ENCODE measurements at places on chromosomes 4 and X.

DNA sequence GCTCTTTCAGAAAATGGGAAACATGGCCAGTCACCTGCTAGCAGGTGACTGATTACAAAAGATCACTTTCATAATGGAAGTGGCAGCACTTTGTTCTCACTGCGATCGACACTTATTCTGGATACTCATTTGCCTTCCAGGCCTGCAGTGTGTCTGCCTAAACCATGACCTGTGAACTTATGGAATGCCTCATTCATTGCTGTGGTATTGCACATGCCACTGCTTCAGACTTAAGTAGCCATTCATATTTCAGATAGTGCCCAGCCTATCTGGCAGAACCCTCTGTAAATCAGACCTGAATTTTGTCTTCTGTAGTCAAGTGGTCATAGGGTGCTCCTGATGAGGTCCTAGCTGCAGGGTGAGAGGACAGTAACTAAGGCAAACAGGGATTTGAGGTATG, 23.3 kb upstream of the MGST2 start:
- no peak for DNase-seq

DNA sequence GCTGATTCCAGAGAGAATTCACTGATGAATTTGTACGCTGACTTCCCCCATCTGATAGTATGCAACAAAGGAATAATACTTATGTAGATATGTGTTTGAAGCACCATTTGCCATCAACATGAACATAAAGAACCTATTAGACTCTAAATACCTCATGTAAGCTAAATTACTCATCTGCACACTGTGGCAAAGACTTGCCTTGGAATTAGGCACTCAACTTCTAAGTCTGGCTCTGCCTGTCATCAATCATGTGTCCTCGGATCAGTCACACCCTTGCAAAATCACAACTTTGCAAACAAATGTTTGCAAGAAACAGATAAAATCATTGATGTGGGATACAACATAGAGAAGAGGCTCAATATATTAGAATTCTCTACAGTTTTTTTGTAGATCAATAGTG, 169.9 kb upstream of the LDB2 start:
- no peak for DNase-seq

DNA sequence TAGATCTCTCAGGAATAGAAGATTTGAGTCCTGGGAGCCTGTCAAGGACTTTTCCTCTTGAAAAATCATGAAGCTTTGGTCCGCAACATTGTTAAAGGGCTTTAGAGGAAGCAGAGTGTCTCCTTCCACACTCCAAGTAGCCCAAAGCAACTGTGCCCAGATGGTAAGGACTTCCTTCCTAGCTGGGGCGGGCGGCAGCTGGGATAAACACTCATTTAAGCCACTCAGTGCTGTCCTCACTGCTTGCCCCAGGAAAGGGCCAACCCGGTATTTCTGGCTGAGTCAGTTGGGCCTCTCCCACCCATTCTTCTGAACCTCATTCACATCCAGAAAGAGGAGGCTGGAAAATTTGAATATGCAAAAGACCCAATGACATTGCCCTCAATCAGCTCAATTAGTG, 144.3 kb downstream of the CHIC2 start:
- no peak for DNase-seq

GRCh38 chrX:131577413-131577812, 33.5 kb downstream of the OR13H1 start:
- DNase-seq = no peak

- DNase-seq = no peak
These were observed 172.0 kb upstream of the ZC4H2 start for GRCh38 chrX:65148232-65148631.

DNA sequence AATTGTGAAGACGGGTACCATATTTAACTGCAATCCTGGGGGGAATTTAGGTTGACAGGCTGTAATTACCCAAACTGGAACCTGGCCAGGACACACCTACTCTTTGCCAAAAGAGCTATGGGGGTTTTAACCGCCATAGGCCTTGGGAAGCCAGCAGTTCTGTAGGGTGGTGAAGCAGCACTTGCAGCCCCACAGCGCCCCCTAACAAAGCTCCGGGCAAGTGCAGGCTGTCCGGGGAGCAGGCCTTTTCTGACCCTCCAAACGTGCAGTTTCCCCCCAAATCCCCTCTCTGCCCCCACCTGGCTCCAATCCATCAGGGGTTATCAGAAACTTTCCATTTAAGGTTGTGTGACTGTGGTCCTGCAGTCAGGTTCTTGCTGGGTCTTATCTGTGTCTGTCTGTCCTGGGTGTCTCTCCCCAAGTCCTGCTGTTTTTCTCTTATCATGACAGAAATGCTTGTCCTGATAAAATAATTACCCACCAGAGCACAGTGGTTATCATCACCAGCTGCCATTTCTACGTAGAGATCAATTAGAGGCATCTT, 350.9 kb downstream of the MID1IP1 start:
- no peak for DNase-seq
